ENCODE measurements at places on chromosomes 13 and 19.

- peak; percentile 46 for DNase-seq
These were observed 16.1 kb downstream of the ZFR2 start for GRCh38 chr19:3852614-3853254.

GRCh38 chr13:45895881-45896280 is 44.3 kb upstream of the SIAH3 start:
- DNase-seq: no peak

GRCh38 chr19:33450689-33451088 is 70.9 kb downstream of the PEPD start:
- DNase-seq: no peak

DNA sequence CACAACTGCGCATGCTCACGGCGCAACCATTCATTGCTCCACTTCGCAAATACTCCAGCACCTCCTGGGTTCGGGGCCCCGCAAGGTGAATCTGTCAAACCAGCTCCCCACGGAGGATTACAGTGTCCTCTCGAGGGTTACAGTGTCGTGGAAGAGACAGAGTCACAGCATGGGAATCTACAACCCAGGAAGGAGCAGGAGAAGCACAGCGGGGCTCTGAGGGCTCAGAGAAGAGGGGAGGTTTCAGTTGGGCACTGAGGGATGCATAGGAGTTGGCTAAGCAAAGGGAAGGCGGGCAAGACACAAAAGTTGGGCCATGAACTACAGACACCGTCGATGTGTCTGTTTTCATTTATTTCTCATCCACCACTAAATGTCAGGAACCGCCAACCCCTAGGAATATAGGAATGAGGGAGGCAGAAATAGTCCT is 1.0 kb upstream of the GTF2F1 start:
- no peak for DNase-seq

- no peak for DNase-seq
These were observed 3.7 kb upstream of the CNN1 start for GRCh38 chr19:11534948-11535347.

DNA sequence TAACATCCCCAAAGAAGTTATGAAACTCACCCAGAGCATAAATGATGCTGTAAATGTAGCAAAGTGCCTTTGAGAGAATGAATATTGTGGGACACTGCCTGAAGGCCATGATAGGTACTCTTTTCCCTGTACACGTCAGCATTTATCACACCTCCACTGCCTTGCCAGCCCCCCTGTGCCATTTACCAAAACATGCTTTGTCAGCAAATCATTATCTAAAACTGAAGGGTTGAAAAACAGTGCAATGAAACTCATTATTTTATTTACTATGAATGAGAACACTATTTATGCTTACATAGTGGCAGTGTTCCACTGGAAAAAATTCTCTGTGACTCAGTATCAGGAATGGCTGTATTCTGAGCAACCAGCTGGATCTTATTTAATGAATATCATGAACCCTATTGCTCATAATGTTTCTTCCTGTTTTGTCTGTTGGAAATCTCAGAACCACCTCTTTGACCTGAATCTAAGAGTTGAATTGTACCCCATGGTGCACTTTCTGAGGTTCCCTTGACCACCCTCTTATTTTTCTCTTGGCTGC is 564.1 kb downstream of the DCT start:
- DNase-seq: no peak

DNA sequence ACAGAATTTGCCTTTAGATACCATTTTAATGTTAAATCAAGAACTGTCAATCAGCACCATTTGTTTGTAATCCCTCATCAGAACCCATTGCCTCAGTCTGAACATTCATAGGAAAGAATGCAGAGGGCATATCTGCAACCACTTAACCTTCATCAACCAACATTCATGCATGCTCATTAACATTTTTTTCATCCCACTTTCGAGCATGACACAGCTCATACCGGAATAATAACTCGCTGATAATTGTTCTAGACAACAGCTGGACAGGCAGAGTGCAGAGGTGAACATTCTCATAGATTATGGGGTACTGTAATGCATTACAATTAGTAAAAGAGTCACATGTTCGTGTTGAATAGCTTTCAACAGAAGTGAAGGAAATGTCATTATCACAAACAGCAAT is 216.8 kb downstream of the DIAPH3 start:
- DNase-seq: no peak

GRCh38 chr19:1651568-1652291 is 685 bp downstream of the TCF3 start:
- DNase-seq: no peak

Data from GDM1 (cell line).